Thyroid gland (tissue), 4 donors: ENCODE measurements at places on chromosomes 5 and 9. TPM values are rescaled to one million over a fixed set of nuclear protein-coding genes. Genes with fewer than 3 reads are reported as not detected.
A peak's percentile ranks its signal among the peaks of the same experiment; 100 is the strongest.

DNA sequence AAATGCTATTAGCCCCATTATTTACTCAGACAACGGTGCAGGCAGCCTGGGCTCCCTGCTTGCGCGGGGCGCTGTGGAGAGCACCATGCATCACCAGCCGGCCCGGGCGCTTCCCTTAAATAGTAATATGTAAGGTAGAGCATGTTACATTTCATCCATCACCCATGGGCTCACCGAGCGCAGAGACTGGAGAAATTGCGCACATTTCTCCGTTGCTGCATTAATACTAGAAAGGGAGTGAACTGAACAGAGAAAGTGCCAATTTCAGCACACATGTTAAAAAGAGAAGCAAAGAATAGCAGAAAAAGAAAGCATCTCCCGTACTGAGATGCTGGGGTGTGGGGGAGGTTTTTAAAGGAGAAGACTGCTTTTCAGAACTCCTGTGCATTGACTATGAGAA lies 400.3 kb downstream of the ZSWIM6 start:
- no peaks in the 10 kb centered on the region for H3K36me3 ChIP-seq
- H3K27me3 ChIP-seq = no peaks in the 10 kb centered on the region

The UGCG gene
- 28.5 TPM for total RNA-seq

- no peaks in the 10 kb centered on the region for H3K4me1 ChIP-seq
- no peak overlapping the region for H3K4me3 ChIP-seq
- no peak overlapping the region for H3K27ac ChIP-seq
- no peaks in the 10 kb centered on the region for H3K27me3 ChIP-seq
- H3K36me3 ChIP-seq = no peaks in the 10 kb centered on the region
Measured at GRCh38 chr9:25570802-25571201, 107.4 kb downstream of the TUSC1 start.

The PCDHGA5 gene
- total RNA-seq = 5.3 TPM

- no peak for DNase-seq
- H3K4me1 ChIP-seq = no peaks in the 10 kb centered on the region
- no peak overlapping the region for H3K27ac ChIP-seq
- H3K4me3 ChIP-seq = no peak overlapping the region
- no peaks in the 10 kb centered on the region for H3K36me3 ChIP-seq
Measured at GRCh38 chr5:153794327-153794726, 244.4 kb downstream of the FAM114A2 start.

- no peak overlapping the region for H3K27ac ChIP-seq
- H3K4me1 ChIP-seq = peaks cover 10% of the 10 kb centered on the region
- peaks cover 30% of the 10 kb centered on the region for H3K36me3 ChIP-seq
Measured at GRCh38 chr9:130698514-130698913, 4.9 kb downstream of the EXOSC2 start.

- no peaks in the 10 kb centered on the region for H3K36me3 ChIP-seq
- no peak for DNase-seq
- no peak overlapping the region for H3K4me3 ChIP-seq
Measured at GRCh38 chr5:76445830-76446229, 42.7 kb downstream of the IQGAP2 start.

DNA sequence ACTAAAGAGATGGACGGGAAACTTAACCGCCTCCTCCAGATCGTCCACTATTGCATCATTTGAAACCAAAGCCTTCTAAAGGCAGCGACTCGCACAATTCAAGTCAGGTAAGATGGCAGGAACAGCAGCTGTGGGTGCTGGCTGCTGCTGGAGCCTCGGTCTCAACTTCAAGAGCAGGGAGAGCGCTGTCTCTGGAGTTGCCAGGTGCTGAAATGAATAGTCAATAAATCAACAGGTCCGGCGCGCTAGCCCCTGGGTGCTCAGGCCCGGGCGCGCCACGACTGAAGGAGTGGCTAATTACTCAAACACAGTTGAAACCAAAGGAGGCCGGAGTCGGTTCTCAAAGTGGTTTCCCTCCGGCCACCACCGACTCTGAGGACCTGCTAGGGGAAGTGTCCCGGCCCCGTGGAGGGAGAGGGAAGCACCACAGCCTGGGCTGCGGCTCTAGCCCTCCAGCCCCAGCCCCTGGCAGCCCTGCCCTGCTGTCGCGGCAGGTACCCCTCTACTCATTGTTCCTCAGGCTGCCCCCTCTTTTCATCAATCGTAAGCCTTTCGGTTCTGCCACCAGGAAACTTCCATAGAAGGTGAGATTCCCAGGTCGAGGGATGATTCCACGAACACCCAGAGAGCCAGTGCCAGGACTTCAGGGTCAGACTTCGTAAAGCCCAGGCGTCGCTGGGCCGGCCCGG lies 804 bp downstream of the TTC39B start:
- peak overlapping the region; percentile 84 for H3K4me3 ChIP-seq
- peaks cover 10% of the 10 kb centered on the region for H3K4me1 ChIP-seq
- peak overlapping the region; percentile 86 for H3K27ac ChIP-seq

DNA sequence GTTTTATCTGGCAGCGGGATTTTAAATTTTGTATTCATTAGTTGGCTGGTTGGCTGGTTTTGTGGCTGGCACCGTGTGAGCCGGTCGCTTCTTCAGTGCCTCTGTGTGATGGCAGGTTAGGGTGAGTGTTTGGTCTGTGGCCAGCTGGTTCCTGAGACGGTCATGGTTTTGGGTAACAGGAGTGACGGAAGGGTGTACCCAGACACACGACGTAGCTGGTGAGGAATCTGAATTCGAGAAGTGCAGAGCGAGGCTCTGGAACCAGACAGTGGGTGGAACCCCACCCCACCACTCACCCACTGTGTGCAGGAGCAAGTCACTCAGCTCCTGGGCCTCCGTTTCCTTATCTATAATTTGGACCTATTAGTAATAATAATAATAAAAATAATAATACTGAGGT lies 2.7 kb downstream of the BTNL9 start:
- no peaks in the 10 kb centered on the region for H3K4me1 ChIP-seq
- no peaks in the 10 kb centered on the region for H3K27me3 ChIP-seq
- H3K36me3 ChIP-seq = no peaks in the 10 kb centered on the region
- no peak for DNase-seq

- no peaks in the 10 kb centered on the region for H3K27me3 ChIP-seq
- peaks cover 14% of the 10 kb centered on the region for H3K36me3 ChIP-seq
- no peak for DNase-seq
- H3K4me1 ChIP-seq = no peaks in the 10 kb centered on the region
- H3K4me3 ChIP-seq = no peak overlapping the region
- H3K27ac ChIP-seq = no peak overlapping the region
Measured at GRCh38 chr5:55973296-55973695, 21.5 kb downstream of the IL6ST start.

The ROPN1L gene
- total RNA-seq = not detected

DNA sequence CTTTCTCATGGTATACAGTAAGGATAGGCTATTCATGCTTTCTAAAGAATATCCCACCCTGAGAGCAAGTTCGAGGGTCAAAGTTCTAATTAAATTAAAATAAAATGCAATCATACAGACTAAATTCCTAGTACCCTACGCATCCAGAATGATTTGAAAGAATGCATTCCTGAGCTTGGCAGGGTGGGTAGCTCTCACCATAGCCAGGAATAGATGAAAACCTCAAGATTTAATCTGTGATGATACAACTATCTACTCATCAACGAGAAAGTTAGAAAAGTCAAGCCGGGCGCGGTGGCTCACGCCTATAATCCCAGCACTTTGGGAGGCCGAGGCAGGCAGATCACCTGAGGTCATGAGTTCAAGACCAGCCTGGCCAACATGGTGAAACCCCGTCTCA lies 32.3 kb downstream of the SERINC5 start:
- no peaks in the 10 kb centered on the region for H3K36me3 ChIP-seq
- no peak overlapping the region for H3K27ac ChIP-seq
- H3K4me3 ChIP-seq = no peak overlapping the region
- no peak for DNase-seq

GRCh38 chr9:100698945-100699344 lies 121.1 kb downstream of the CAVIN4 start:
- H3K27ac ChIP-seq = no peak overlapping the region
- no peaks in the 10 kb centered on the region for H3K27me3 ChIP-seq

The BTNL8 gene
- total RNA-seq = 0.89 TPM

- peak within 1 kb of the TSS; percentile 56 for H3K27ac ChIP-seq
- H3K27me3 ChIP-seq = no peaks in the 10 kb centered on the region
- no peaks in the 10 kb centered on the region for H3K4me1 ChIP-seq
- peak within 1 kb of the TSS; percentile 86 for H3K4me3 ChIP-seq
Measured at GRCh38 chr5:74865804-74866595, at the start of gene FAM169A. FAM169A (minus strand) TSS chr5:74866387; CDS start chr5:74841676, 24,711 bp downstream.

GRCh38 chr5:149172261-149172660 lies 31.0 kb downstream of the ABLIM3 start:
- H3K4me3 ChIP-seq = no peak overlapping the region
- no peaks in the 10 kb centered on the region for H3K36me3 ChIP-seq
- no peak overlapping the region for H3K27ac ChIP-seq
- H3K4me1 ChIP-seq = peaks cover 3% of the 10 kb centered on the region
- H3K27me3 ChIP-seq = no peaks in the 10 kb centered on the region

DNA sequence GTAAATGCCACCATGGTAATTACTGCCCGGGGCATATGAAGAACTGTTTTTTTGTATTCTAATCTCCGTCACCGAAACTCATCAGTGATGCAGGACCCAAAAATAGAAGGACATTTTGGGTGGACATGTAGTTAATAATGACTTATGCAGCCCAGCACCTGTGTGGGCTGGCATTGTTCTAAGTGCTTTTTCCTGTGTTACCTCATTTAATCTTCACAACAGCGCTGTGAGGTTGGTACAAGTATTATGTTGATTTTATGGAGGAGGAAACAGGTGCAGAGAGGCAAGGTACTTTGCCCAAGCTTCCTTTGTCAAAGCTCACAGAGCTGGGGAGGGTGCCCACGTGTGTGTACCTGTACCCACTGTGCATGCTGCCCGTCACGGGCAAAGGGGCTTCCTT lies 58.4 kb downstream of the DAPK1 start:
- DNase-seq = no peak
- H3K27ac ChIP-seq = no peak overlapping the region
- H3K36me3 ChIP-seq = no peaks in the 10 kb centered on the region
- H3K27me3 ChIP-seq = no peaks in the 10 kb centered on the region

GRCh38 chr9:96484521-96484931 lies 34.6 kb downstream of the HABP4 start:
- no peak overlapping the region for H3K27ac ChIP-seq
- peaks cover 2% of the 10 kb centered on the region for H3K36me3 ChIP-seq
- no peak overlapping the region for H3K4me3 ChIP-seq
- peaks cover 14% of the 10 kb centered on the region for H3K4me1 ChIP-seq

DNA sequence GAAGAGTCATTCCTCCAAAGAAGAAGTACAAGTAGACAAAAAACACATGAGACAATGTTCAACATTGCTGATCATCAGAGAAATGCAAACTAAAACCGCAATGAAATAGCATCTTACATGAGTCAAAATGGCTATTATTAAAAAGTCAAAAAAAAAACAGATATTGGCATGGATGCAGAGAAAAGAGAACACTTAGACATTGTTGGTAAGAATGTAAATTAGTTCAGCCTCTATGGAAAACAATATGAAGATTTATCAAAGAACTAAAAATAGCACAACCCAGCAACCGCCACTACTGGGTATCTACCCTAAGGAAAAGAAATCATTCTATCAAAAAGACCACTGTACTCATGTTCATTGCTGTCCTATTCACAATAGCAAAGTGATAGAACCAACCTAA lies 157.5 kb downstream of the CHSY3 start:
- H3K27me3 ChIP-seq = no peaks in the 10 kb centered on the region
- no peak overlapping the region for H3K27ac ChIP-seq
- H3K4me1 ChIP-seq = no peaks in the 10 kb centered on the region
- no peaks in the 10 kb centered on the region for H3K36me3 ChIP-seq
- DNase-seq = no peak
- H3K4me3 ChIP-seq = no peak overlapping the region

DNA sequence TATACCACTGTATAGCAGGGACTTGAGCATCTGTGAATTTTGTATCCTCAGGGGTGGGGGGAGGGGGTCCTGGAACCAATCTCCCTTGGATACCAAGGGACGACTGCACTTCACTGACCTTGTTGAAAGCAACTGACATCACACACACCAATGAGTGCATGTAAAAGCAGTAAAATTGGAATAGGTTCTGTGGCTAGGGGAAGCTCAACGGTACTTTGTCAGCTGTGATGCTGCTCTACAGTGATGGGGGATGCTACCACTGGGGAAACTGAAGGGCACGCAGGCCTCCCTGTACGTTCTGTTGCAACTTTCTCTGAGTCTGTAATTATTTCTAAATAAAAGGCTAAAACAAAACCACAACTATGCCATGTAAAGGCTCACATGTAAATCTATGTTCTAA lies 47.0 kb upstream of the RETREG1 start:
- no peak for DNase-seq
- H3K4me3 ChIP-seq = no peak overlapping the region
- no peaks in the 10 kb centered on the region for H3K27me3 ChIP-seq
- no peak overlapping the region for H3K27ac ChIP-seq

DNA sequence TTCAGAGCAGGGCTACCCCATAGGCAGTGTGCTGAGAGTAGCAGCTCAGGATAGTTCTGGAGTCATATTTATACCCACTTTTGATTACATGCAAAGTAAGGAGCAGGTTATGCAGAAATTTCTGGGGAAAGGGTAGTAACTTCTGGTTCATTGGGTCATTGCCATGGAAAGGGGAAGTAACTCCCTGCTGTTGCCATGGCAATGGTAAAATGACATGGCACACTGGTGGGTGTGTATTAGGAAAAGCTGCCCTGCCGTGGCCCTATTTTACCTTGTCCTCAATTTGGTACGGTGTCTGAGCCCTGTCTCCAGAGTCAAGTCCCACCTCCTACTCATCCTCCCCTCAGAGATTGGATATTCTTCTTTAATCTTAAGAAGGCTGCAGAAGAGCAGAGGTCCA lies 526.7 kb upstream of the TYRP1 start:
- H3K4me3 ChIP-seq = no peak overlapping the region
- no peak for DNase-seq
- H3K27ac ChIP-seq = no peak overlapping the region
- no peaks in the 10 kb centered on the region for H3K36me3 ChIP-seq

DNA sequence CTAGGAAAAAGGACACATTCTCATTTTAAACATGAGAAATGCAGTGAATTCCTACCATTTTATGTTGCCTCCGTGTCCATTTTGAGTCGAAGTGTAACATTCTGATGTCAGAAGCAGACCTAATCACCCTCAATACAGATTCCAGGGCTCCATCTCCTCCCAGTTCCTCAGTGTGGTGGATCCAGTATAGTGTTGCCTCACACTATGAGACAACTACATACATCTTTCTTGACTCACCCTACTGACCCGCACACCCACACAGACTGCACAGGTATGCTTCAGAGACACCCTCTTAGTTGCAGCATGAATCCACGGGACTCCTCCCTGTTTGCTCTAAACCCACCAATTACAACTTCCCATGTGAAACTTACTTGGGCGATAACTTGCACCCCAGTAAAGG lies 564.9 kb downstream of the SEMA5A start:
- no peak for DNase-seq
- no peaks in the 10 kb centered on the region for H3K36me3 ChIP-seq
- no peak overlapping the region for H3K27ac ChIP-seq

GRCh38 chr5:39262981-39263380 lies 43.6 kb upstream of the FYB1 start:
- no peak overlapping the region for H3K4me3 ChIP-seq
- no peaks in the 10 kb centered on the region for H3K36me3 ChIP-seq
- H3K4me1 ChIP-seq = no peaks in the 10 kb centered on the region
- H3K27ac ChIP-seq = no peak overlapping the region

DNA sequence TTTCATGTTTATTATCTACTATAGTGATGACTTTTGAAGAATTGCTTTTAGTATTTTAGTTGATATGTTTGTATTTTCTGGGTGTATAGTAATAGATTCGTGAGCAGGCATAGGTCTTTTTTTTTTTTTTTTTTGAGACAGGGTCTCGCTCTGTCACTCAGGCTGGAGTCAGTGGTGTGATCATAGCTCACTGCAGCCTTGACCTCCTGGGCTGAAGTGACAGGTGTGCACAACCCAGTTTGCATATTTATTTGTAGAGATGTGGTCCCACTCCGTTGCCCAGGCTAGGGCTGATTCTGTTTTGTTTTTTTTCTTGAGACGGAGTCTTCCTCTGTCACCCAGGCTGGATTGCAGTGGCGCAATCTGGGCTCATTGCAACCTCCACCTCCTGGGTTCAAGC lies 11.9 kb downstream of the ERBIN start:
- H3K27ac ChIP-seq = no peak overlapping the region
- no peak overlapping the region for H3K4me3 ChIP-seq
- DNase-seq = no peak
- H3K4me1 ChIP-seq = peaks cover 9% of the 10 kb centered on the region
- H3K36me3 ChIP-seq = no peaks in the 10 kb centered on the region
